ENCODE measurements at places on chromosomes 5 and 9. TPM values are rescaled to one million over a fixed set of nuclear protein-coding genes. Genes with fewer than 3 reads are reported as not detected.

DNA sequence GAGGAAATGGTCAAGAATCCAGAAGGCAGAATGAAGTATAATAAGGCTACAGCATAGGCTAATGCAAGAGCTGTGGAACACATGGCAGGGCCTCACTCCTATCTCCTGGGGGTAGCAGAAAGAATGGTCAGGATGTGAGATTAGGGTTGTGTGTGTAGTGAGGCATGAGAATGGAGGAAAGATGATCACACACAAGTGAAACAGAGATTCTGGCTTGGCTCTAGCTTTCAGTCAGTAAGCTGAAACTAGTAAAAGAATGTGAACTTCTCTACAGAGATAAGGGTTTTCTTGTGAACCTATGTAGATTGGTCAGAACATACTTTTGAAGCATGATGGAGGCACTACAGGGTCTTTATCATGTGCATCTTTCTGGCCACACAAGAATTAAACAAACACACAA lies 298.8 kb downstream of the ASTN2 start:
- ATAC-seq, result no peak

- no peak for ATAC-seq
Observed at GRCh38 chr5:102554082-102554481, 55.3 kb upstream of the SLCO6A1 start.

ADAMTS6 gene
- 1.4 TPM for total RNA-seq

FOXD4L6 gene
- total RNA-seq, result not detected

ESM1 gene
- total RNA-seq, result not detected

LRRC19 gene
- not detected for total RNA-seq

DNA sequence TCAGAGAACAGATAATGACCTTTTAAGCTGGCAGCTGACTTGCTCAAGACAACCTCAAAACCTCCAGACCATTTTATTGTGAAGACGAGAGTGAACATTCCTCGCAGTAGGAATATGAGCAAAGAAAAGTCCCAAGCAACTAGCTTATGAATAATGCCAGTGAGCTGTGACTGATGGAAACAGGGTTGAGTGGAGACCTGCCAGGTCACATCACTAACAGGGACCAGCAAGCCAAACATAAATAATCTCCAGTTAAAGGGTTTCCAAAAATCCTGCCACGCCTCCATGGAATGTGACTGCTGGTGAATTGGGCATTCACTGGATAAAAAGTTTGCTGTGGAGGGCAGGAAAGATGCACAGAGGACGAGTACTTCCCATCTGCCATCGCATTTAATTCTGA lies 185.4 kb downstream of the CRB2 start:
- no peak for ATAC-seq

C9 gene
- total RNA-seq, result not detected

PTPN3 gene
- 0.41 TPM for total RNA-seq

GRCh38 chr5:134437340-134437846 lies 25.7 kb upstream of the CDKN2AIPNL start:
- ATAC-seq, result no peak

GRCh38 chr9:36868586-36869282 lies 165.3 kb downstream of the PAX5 start:
- ATAC-seq, result no peak

MEIKIN gene
- total RNA-seq, result not detected

DNA sequence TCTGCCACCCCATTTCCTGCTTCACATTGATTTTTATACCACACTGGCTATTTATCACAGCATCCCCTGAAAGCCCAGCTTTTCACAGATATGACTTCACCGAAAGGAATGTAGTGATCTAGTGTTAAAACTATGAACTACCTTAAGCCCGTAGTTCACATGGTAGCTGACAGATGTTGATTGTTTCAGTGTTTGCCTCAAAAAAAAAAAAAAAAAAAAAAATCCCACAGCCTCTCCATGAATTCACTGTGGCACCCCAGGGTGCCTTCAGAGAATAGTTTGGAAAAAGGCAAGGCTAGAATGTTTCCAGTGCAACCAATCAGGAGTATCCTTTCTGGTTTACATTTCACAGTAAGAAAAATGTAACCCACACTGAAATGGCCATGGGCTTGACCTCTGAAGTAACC lies 37.1 kb downstream of the GLIS3 start:
- ATAC-seq, result no peak

- ATAC-seq, result no peak
Observed at GRCh38 chr9:94976077-94976476, 249.6 kb downstream of the AOPEP start.

GRCh38 chr5:128762661-128763306 lies 202.5 kb upstream of the SLC27A6 start:
- no peak for ATAC-seq

- no peak for ATAC-seq
Observed at GRCh38 chr9:70441622-70442021, 27.2 kb upstream of the KLF9 start.

DNA sequence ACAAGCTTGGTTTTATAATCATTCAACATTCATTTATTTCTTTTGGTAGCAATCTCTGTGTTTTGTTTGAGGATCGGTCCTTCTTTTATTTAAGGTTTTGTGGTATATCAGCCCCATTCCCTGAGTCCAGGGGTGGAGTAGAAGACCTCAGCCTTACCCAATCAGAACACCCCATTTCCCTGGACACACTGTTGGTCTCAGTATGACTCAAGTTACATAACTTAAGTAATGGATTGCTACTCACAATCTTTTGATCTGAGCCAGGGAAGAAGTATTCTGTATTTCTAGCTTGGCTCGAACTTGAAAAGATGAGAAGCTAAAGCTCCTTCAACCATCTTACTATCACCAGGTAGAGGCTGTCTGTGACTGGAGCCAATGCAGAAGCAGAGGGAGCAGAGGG lies 175.2 kb upstream of the HAPLN1 start:
- ATAC-seq, result no peak

- no peak for ATAC-seq
Observed at GRCh38 chr9:68957479-68957878, 56.4 kb downstream of the PRKACG start.

- ATAC-seq, result no peak
Observed at GRCh38 chr9:81431641-81432040, 257.7 kb downstream of the TLE1 start.

- no peak for ATAC-seq
Observed at GRCh38 chr9:33868440-33868973, 51.5 kb downstream of the UBE2R2 start.

All from activated T-helper 17 cell treated with anti-CD3 and anti-CD28 coated beads, Interleukin-2, amount 50 U/mL, for 72 hours (primary cell).